Activated T-helper 1 cell treated with Interleukin-2 at 50 U/mL for 16 hours (primary cell): ENCODE measurements at places on chromosomes 6 and 20.

DNA sequence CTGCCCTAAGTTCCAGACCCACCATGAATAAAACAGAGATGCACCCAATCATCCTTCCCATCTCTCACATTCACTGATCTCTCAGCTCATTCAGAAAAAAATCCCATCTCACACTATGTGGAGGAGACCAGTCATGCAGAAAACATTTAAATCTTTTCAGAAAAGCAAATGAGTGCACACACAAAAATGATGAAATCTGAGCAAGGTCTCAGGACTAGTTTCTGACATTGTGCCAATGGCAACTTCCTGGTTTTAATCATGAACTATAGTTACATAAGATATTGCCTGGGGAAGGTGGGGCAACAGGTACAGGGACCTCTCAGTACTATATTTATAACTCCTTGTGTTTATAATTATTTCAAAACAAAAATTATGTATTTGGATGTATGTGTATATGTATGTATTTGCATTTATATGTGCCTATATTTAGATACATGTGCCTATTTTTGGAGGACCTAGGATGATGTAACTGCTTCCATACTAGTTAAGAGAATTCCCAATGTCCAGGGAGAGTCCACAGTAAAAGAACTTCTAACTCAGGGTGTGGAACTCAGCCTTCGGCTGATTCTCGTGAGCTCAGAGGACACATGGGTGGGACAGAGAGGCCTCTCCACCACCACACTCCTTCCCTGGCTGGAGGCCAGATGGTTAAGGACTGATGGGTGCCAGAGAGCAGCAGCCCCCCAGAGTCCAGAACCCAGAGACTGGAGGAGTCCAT, 71.7 kb upstream of the MAP3K4 start:
- DNase-seq: no peak

GRCh38 chr6:15364401-15365037, 118.7 kb downstream of the JARID2 start:
- DNase-seq: no peak

DNA sequence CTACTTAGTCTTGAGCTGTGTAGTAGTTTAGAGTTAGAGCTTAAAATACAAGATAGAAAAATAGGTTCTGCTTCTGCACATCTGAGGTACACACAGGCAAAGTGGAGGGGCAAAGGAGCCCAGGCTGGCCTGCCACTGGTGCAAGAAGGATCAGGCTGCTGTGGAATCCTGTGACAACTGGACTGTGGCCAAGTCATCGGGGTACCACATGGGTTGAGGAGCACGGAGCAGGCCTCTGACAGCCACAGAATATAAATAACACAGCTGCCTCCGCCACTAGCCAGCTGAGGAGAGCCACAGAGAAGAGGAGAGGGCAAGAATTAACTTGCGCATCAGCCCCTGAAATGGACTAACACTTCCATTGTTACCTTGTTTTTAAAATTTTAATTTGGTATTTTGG, 206.0 kb upstream of the MARCKS start:
- no peak for DNase-seq

GRCh38 chr6:46815130-46815529, 21.9 kb downstream of the MEP1A start:
- DNase-seq: no peak

DNA sequence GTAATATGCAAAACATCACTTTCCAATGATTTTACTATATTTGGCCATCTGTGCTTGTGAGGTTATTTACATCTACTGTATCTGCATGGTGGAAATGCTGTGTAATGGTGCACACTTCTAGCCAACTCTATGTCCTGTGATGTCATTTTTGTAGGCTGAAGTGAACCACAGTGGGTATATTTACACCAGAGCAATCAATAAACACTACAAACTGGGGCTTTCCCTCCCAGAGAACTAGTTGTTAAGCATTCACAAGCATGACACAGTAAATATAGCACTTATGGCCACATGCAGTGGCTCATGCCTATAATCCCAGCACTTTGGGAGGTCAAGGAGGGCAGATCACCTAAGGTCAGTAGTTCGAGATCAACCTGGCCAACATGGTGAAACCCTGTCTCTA, 4.9 kb downstream of the SLC22A2 start:
- DNase-seq: no peak

- no peak for DNase-seq
Observed at GRCh38 chr20:36845288-36845971, 30.5 kb upstream of the TLDC2 start.

- no peak for DNase-seq
Observed at GRCh38 chr6:4340544-4340943, 205.2 kb upstream of the ECI2 start.

DNA sequence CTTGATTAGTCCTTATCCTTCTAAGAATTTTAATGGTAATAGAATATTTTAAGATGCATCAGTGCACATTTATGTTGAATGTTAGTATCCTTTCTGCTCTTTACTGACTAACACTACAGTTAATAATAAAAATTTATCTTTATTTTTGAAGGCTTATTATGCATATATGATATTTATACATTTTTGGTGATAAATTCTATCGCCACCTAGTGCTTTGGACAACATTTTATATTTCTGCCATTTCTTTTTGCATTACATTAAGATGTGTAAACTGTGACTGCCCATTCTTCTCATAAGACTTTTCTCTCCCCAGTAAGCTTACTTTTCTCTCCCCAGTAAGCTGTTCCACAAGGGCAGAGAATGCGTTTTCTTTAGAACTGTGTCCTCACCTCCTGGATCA, 252.3 kb downstream of the GRIK2 start:
- DNase-seq: no peak

DNA sequence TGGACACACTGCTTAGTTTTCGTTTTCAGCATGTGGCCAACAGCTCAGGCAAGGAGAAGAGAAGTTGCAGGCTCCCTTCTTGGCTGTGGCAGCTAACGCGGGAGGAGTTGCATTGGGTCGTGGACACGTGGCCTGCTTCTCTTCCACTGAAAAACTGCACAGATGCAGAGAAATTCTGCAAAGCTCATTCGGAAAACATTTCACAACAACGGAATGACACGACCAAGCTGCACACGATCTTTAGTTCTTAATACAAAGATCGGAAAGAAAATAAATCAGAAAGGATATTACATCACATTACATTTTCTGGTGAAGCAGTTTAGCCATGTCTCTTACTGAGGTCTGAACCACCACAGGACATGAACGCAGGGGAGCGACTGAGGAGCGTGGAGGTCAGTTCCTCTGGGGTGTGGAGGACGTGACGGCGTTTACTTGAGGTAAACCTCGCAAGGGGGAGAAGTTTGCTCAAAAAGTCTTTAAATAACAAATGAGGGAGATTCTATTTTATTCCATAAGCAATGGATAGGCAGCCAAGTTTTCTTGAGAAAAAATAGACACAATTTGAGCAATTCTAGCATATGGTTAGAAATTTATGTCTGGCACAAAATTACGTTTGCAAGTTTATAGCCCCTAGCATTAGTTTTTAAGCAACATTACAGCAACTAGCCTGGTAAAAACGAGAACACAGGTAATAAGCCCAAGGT, 178.3 kb downstream of the THBS2 start:
- no peak for DNase-seq

- no peak for DNase-seq
Observed at GRCh38 chr20:48196486-48196885, 411.2 kb upstream of the SULF2 start.

DNA sequence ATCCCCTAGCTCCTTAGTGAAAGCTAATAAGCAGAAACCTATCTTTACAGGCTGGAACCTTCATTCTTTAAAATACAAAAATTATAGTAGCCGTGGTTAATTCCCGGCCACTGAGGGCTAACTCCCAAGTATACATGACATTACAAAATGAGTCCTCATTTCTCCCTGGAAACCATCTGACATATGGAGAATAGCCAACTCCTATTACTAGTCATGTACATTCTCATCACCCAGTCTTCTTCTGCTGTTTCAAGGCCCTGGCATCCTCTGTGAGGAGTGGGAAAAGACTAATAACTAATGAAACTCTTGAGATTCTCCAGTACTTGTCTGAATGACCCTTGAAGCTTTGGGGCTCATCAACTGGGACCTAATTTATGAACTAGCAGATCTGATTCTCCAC, 30.2 kb downstream of the CSNK2A1 start:
- DNase-seq: no peak

- no peak for DNase-seq
Observed at GRCh38 chr6:34516391-34517324, 39.5 kb downstream of the SPDEF start.

- no peak for DNase-seq
Observed at GRCh38 chr6:81747327-81747726, 5.2 kb downstream of the TENT5A start.

DNA sequence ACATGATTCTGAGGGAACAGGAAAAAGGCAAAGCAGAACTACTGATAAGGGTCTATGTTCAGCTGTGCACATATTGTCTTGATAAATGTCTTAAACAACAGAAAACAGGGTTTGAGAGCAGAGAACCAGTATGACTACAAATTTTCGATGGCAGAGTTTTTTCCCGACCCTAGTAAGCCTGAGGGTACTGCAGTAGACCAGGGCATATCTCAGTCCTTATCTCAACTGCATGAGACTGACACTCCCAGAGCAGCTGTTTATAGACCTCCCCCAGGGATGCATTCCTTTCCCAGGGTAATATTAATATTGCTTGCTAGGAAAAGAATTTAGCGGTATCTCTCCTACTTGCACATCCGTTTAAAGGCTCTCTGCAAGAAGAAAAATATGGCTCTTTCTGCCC, 1176.8 kb upstream of the ADGRB3 start:
- DNase-seq: no peak

GRCh38 chr6:13653296-13653695, 38.2 kb downstream of the NOL7 start:
- no peak for DNase-seq

DNA sequence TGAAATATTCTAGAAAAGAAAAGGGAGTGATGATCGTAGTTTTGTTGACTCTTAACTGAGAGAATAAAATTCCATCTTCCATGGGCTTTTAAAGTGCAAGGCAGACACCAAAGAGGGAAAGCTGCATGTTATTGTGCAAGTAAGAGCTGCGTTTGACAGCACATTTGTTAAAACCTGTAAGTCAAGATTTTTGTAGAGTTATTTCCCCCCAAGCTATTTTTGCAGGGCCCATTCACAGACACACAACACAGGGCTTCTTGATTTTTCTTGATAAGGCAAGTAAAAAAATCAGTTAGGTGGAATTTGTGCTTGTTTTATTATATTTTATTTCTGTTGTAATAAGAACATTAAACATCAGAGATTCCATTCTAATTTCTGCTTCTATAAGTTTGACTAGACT, 13.8 kb downstream of the CFAP206 start:
- DNase-seq: no peak

GRCh38 chr20:50724112-50724725, 7.2 kb upstream of the PARD6B start:
- no peak for DNase-seq

GRCh38 chr20:23037017-23037481, 1.9 kb downstream of the SSTR4 start:
- no peak for DNase-seq

DNA sequence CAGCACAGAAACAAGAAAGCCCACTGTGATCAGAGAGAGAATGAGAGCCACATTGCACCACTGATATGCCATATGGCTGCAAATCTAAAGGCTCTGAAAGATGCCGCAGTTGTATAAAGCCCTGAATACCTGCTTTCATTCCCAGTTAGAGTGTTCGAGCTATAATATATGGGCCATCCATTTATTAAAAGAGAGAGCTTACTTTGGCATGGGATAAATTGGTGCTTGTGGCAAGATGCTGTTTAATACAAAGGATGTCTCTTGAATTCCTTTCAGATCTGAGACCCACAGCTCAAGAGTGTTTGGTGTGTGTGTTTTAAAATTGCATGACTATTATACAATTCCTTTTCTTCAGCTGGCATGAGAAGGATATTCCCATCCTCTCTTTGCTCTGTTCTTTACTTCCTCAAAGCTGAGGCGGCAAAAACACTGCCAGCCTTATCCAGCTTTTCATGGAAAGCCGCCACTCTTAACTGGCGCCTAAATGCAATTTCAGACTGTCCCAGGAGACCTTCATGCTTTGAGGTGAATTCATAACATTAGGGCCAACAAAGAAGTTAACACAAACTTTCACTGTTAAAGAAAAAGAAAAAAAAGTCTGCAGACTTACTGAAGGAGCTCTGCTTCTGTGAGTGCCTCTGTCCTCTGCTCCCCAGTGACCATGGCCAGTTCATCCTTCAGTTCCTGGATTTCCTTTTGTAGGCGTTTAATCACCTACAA, 147.6 kb downstream of the KIF6 start:
- DNase-seq: no peak

DNA sequence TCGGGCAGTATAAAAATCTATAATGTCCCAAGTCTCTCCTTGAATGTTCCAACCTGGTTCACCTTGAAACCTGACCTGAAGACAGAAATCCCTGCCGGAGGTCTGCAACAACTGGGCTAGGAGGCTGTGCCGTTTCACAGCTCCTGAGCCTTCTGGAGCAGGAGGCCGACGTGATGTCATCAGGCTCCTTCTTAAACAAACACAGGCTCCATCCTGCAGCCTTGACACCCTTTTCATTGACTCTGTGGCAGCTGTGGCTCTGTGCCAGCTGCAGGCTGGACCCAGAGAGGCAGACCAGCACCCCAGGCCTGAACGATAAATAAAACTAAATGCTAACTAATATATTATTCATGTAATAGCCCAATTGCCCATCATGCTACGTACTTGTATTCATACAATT, 483.9 kb downstream of the CD83 start:
- DNase-seq: no peak

GRCh38 chr20:62805711-62806382, 1.2 kb downstream of the OGFR start:
- no peak for DNase-seq
